Small intestine (tissue), 16 donors: ENCODE measurements at places on chromosomes 6 and 20.

- DNase-seq: no peak
Observed at GRCh38 chr6:2551705-2552104, 199.0 kb downstream of the MYLK4 start.

DNA sequence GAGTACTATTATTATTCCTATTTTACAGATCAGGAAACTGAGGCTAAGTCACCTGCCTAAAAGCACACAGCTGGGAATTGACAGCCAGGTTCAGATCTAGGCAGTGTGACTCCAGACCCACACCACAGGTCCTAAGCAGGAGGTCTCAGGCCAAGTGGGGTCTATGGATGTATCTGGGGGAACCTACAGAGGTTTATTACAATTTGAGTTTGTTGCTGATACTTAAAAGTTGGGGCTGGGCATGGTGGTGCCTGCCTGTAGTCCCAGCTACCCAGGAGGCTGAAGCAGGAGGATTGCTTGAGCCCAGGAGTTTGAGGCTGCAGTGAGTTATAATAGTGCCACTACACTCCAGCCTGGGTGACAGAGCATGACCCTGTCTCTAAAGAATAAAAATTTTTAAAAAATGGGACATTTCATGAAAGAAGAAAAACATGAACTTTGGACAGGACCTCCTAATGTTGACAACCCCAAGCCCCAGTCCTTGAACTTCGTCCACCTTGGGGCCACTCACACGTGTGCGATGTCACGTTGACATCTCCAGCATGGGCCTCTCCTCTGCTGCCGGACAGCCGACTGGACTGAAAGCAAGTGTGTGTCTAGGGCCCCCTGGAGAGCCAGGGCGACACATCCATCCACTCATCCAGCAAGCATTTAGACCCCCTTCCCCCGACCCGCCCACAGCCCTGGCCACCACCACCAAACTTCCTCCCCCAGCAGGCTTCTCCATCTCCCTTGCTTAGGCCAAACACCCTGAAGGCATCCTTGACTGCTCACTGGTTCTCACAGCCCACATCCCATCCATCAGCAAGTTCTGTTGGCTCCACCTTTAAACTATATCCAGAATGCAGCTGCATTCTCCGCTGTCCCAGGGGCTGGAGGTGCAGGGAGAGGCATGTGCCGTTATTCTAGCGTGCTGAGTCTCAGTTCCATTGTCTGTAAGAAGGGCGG is 40.0 kb downstream of the NOL4L start:
- DNase-seq: no peak

- no peak for DNase-seq
Observed at GRCh38 chr20:34569598-34569997, 11.1 kb downstream of the MAP1LC3A start.

DNA sequence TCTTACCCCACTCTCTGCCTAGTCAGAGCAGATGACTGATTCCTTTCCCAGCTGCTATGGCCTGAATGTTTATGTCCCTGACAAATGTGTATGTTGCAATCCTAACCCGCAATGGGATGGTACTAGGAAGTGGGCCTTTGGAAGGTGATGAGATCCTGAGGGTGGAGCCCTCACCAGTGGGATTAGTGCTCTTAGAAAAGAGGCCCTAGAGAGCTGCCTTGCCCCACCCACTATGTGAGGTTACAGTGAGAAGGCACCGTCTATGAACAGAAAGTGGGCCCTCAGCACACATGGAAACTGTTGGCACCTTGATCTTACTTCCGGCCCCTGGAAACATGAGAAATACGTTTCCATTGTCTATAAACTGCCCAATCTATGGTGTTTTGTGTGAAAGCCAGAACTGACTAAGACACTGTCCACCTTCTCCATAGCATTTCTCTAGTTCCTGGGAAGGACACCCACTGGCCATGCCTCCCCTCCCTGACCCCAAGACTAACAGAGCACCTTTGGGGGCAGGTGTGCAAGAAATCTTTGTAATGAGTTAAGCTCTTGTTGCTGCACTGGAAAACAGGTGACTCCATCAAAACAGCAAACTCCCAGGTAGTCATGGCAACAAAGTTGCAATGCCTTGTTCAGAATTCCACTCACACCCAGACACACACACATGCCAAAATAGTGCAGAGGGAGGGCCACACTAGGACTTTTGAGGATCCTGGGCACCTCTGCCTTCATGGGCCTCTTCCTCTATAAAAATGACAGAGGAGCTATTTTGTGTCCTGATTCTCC is 16.2 kb downstream of the GABRR2 start:
- no peak for DNase-seq

GRCh38 chr6:165484178-165484889 is 174.9 kb upstream of the C6orf118 start:
- no peak for DNase-seq

DNA sequence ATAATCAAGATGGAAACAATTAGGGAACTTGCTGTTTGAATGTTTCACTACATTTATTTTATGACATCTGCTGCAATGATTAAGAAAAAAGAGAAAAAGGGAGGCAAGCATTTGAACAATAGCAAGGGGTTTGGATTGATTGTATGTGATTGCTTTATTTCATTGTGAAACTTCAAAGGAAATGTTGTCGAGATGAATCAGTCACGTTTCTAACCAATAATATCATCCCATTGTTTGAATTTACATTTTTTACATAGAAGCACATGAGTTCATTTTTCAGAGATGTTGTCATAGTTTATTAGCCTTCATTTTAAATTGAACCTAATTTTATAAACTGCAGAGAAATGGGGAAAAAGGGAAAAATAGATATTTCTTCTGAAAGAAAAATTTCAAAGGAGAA is 572.0 kb downstream of the KIF16B start:
- DNase-seq: no peak

GRCh38 chr20:14879020-14879697 is 541.7 kb upstream of the FLRT3 start:
- DNase-seq: peak; percentile 36

GRCh38 chr6:148203970-148204369 is 138.7 kb upstream of the SASH1 start:
- DNase-seq: peak; percentile 36

DNA sequence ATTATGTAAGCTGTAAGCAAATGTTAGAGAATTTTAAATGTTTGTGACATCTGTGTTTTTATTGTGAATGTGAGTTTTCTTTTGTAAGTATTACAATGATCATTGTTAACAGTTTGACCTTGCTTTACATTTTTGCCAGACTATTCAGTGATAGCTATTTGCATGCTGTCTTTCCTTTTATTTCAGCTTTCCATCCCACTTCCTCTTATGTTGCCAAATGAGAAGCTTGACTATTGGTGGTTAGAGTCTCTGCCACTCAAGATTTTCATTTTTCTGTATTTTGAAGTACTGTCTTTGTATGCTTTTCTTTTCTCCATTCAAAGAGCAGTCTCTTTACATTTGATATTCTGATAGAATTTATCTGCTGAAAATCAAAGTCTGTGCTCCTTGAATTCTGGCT is 104.1 kb downstream of the PRIM2 start:
- no peak for DNase-seq

GRCh38 chr6:142735204-142735603 is 209.8 kb downstream of the HIVEP2 start:
- no peak for DNase-seq

DNA sequence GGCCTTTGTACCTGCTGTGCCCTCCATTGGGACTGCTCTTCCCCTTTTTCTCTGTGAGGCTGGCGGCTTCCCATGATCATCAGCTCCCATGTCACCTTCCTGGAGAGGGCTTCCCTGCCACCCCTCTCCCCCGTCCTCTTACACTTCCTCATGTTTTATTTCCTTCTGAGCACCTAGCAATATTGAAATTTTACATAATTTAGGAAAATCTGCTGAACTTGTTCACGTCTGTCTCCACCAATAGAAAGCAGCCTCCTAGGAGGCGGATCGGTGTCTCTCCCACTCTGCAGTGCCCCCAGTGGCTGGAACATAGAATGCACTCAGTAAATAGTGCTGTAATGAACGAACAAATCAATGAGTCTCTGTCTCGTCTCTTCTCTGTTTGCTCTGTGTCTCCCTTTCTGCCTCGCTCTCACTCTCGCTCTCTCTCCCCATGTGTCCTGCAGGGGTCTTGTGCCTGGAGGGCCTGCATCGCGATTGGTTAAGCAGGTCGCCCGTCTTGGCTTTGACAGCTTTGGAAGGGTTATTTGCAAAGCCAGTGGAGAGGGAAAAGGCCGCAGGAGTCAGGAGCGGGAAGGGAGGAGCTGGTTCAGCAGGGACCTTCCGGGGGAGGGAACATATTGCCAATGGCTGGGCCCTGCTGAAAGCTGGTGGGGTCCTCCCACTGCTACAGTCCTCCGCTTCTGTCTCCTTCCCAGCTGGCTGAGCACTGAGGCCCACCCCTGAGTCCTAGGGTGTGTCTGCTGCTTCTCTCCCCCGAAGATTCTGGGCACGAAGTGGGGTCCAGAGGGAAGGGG is 12.1 kb upstream of the OCSTAMP start:
- DNase-seq: peak; percentile 91

DNA sequence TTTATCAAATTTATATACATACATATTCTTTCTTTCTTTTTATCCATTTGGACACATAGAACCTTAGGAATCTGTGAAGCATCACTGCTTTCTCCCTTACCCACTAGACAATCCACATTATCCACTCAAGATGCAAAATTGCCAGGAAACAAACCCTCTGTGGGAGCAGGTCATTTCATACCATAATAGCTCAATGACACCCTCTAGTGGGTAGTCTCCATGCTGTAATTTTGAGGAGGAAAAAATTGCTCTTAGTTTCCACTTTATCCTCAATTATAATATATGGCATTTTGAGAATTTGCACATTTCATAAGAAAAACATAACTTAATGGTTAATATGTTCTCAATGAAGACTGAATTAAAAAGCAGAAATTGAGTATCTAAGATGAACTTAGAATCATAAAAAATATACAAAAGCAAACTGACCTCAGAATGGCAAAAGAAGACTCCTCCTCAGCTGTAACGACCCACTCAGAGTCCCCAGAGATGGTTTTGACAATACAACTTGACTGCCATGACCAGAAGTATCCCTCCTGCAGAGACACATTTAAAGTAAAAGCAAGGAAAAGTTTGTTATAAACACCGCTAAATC is 164.1 kb downstream of the FRK start:
- DNase-seq: peak; percentile 45

- no peak for DNase-seq
Observed at GRCh38 chr6:6218759-6219085, 101.7 kb downstream of the F13A1 start.

GRCh38 chr6:113281014-113281413 is 576.1 kb upstream of the MARCKS start:
- DNase-seq: no peak

- peak; percentile 51 for DNase-seq
Observed at GRCh38 chr20:22312744-22313346, 271.5 kb downstream of the FOXA2 start.

- DNase-seq: no peak
Observed at GRCh38 chr20:32670773-32671455, 2.8 kb downstream of the C20orf203 start.
